ENCODE measurements at places on chromosomes 12 and 14.

- peak; percentile 99 for DNase-seq
Observed at GRCh38 chr14:24135834-24136683, at the start of gene PSME1. TSS of gene PSME1 (plus strand) at chr14:24136194. CDS start at chr14:24136263, 69 bp downstream.

DNA sequence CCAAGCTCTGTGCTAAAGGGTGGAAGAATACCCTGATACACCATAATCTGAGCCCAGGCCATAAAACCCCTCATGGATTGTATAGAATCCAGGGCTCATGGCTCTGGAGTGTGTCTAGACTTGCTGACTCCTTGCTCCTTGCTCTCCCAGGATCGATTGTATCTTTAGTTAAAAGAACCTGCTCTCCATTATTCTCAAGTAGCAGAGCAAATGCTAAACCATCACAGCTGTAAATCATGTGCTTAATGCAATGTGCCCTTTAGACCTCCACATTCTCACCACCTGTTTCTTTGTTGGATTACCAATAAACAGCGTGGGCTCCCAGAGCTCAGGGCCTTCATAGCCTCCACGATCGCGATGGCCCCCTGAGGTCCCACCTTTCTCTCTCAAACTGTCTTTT, 411.6 kb upstream of the FBXO33 start:
- no peak for DNase-seq

- no peak for DNase-seq
Observed at GRCh38 chr12:48824112-48824511, 5.8 kb downstream of the CACNB3 start.

DNA sequence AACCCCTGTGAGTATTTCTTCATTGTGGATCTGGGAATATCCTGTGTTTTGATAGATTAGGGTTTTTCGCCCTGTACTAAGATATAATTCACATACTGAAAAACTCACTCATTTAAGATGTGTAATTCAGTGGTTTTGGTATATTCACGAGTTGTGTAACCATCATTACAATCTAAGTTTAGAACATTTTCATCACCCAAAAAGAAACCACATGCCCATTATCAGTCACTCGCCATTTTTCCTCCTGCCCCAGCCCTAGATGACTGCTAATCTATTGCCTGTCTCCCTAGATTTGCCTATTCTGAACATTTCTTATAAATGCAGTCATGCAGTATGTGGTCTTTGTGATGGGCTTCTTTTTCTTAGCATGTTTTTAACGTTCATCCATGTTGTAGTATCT, 67.9 kb upstream of the ATF1 start:
- DNase-seq = no peak

- peak; percentile 58 for DNase-seq
Observed at GRCh38 chr12:1928439-1929121, 10.1 kb upstream of the CACNA2D4 start.

GRCh38 chr12:63206909-63207308, 55.9 kb upstream of the AVPR1A start:
- DNase-seq = no peak
